IMR-90 (cell line): ENCODE measurements at places on chromosomes 7 and 10. TPM values are rescaled to one million over a fixed set of nuclear protein-coding genes. Genes with fewer than 3 reads are reported as not detected.

Gene BPGM
- 16.8 and 20.0 TPM in 2 replicates for polyA plus RNA-seq

DNA sequence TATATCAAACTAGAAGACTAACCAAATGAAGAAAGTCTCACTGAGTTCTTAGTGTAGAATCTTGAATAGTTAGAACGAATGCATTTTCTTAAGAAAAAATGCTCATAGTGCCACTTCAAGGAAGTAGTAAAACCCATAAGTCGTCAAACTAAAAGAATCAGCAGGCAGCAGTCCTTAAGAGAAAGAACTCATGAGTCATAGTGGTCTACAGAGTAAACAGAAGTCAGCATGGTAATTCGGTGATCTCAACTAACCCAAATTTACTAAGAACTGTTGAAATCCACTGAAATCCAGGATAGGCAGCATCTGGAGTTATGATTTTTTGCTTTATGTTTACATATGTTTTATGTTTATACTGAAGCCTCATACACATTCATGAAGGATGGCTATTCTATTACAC is 256.2 kb downstream of the LHFPL3 start:
- no peak overlapping the region for H3K27ac ChIP-seq
- no peaks in the 10 kb centered on the region for H3K4me1 ChIP-seq
- no peaks in the 10 kb centered on the region for H3K36me3 ChIP-seq
- H3K27me3 ChIP-seq, result no peaks in the 10 kb centered on the region
- H3K4me3 ChIP-seq, result no peak overlapping the region

Gene HMX2
- not detected in 2 replicates for polyA plus RNA-seq

GRCh38 chr10:34474009-34474376 is 341.1 kb downstream of the PARD3 start:
- H3K27ac ChIP-seq, result no peak overlapping the region
- peaks cover 3% of the 10 kb centered on the region; the same call in 1 of the 2 replicates for H3K4me1 ChIP-seq
- no peaks in the 10 kb centered on the region for H3K27me3 ChIP-seq
- no peak overlapping the region for H3K4me3 ChIP-seq
- H3K36me3 ChIP-seq, result no peaks in the 10 kb centered on the region

Gene HOXA9
- polyA plus RNA-seq, result 0.32 and 0.59 TPM in 2 replicates

DNA sequence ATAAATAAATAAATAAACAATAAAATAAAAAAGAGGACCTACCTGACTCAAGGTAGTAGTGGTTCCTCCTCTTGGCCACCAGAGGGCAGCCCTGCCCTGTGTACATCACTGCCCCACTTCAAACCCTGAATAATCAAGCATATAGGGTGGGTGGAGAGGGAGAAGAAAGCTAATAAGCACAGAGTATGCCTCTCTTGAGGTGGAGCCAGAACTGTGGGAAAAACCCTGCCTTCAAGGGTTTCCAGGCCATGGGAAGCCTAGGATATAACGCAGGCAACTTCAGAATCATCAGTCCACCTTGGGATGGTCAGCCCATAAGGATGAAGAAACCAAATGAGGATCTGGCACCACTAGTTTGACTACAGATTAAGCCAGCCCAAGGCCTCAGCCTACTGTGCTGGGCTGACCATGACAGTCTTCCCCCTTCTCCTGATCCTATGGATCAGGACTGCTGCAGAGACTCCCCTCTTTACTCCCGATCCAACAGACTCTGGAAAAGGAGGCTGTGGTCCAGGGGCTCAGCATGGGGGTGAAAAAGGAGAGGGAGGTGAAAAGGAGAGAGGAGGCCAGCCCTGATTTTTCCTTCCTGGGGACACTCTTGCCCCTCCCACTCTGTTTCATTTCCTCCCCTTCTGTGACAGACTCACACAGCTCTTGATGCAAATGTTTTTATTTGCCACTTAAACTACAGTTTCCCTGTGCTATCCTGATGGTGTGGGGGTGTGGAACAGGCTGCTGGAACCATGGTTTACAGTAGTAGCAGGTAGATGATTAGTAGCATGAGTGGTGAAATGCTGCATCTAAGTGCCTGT is 10.1 kb downstream of the AVPI1 start:
- H3K27ac ChIP-seq, result no peak overlapping the region
- no peak overlapping the region for H3K4me3 ChIP-seq
- H3K27me3 ChIP-seq, result no peaks in the 10 kb centered on the region
- peak; percentile 63 for DNase-seq
- peaks cover 1% of the 10 kb centered on the region; the same call in 1 of the 2 replicates for H3K4me1 ChIP-seq

DNA sequence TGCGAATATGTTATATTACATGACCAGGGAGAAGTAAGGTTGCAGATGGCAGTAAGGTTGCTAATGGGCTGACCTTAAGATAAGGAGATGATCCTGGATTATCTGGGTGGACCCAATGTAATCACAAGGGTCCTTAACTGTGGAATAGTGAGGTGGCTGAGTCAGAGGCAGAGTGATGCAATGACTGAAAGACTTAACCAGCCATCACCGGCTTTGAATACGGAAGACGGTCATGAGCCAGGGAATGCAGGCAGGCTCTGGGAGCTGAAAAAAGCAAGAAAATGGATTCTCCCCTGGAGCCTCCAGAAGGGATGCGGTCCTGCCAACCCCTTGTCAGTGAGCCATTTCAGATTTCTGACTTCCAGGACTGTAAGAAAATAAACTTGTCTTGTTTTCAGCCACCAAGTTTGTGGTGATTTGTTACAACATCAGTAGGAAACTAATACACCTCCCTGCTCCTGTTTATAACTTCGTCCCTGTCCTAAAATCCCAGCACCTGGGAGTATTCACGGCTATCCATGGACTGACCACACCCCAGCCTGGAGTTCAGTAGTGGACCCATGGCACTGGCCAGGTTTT is 4.6 kb upstream of the C10orf95 start:
- no peaks in the 10 kb centered on the region for H3K27me3 ChIP-seq
- H3K27ac ChIP-seq, result peak overlapping the region; percentile 71

GRCh38 chr7:152176797-152177196 is 151.3 kb downstream of the GALNT11 start:
- H3K4me3 ChIP-seq, result no peak overlapping the region
- no peak overlapping the region for H3K27ac ChIP-seq
- no peaks in the 10 kb centered on the region for H3K27me3 ChIP-seq
- H3K36me3 ChIP-seq, result peaks cover 44% of the 10 kb centered on the region
- H3K4me1 ChIP-seq, result no peaks in the 10 kb centered on the region

- H3K4me1 ChIP-seq, result no peaks in the 10 kb centered on the region
- H3K4me3 ChIP-seq, result no peak overlapping the region
- no peak for DNase-seq
These were observed 9.0 kb upstream of the CYP3A4 start for GRCh38 chr7:99792967-99793366.

DNA sequence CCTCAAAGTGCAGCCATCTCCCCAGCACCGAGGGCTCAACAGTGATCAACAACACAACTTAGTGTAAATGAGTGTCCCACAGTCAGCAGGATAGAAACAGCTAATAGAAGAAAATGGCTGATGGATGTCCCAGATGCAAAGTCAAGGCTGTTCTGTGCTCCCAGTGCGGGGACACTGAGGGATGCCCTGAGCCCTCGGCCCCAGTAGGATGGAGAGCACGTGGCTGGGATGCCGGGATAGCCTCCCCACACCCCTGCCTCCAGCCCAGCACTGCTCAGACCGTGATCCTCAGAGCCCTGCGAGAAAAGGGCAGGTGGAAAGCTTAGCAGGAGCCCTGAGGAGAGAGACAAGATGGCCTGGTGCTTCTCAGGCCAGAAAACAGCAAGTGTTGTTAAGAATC is 243.9 kb upstream of the TCERG1L start:
- no peak for DNase-seq
- H3K4me3 ChIP-seq, result no peak overlapping the region
- no peak overlapping the region for H3K27ac ChIP-seq
- H3K36me3 ChIP-seq, result no peaks in the 10 kb centered on the region
- no peaks in the 10 kb centered on the region for H3K27me3 ChIP-seq

DNA sequence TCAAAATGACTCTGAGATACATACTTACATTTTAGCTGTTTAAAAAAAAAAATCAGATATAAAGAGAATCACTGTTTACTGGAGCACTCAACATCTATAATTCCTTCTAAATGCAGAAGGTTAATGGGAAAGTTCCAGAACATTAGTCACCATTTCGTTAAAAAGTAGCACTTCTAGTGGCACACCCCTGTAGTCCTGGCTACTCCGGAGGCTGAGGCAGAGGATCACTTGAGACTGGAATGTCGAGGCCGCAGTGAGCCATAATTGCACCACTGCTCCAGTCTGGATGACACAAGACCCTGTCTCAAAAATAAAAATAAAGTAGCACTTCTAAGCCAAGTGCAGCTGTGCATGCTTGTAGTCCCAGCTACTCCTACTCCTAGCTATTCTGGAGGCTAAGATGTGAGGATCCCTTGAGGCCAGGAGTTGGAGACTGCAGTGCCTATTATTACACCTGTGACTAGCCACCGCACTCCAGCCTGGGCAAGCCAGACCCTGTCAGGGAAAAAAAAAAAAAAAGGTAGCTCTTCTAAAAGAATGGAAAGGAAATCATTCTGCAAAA is 2.2 kb downstream of the FGFBP3 start:
- H3K4me3 ChIP-seq, result no peak overlapping the region
- DNase-seq, result no peak
- H3K27me3 ChIP-seq, result no peaks in the 10 kb centered on the region
- peaks cover under 1% of the 10 kb centered on the region for H3K4me1 ChIP-seq
